ENCODE measurements at places on chromosomes 6 and 20.

GRCh38 chr20:44019638-44020335 lies 105.1 kb downstream of the TOX2 start:
- no peak for DNase-seq
- H3K27me3 ChIP-seq, result no peaks in the 10 kb centered on the region
- no peak overlapping the region for H3K4me3 ChIP-seq
- H3K4me1 ChIP-seq, result peaks cover 23% of the 10 kb centered on the region
- H3K36me3 ChIP-seq, result no peaks in the 10 kb centered on the region

DNA sequence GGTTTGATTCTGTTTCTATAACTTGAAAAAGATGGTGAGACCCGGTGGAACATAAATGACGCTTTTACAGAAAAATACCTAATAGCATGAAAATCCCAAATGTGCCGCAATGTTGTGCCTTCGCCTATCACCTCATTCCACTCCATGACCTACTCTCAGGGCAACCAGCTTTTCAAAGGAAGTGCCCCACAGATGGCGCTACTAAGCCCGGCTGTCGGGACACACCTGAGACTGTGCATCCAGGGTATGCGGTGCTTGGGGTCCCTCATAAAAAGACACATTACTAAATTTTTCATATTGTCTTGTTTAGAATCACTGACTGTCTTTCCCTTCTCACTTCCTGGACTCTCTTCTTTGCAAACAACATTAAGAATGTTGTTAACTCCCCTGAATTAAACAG lies 145.5 kb upstream of the RPS6KA2 start:
- no peaks in the 10 kb centered on the region for H3K27me3 ChIP-seq
- no peaks in the 10 kb centered on the region for H3K4me1 ChIP-seq
- no peak for DNase-seq
- H3K36me3 ChIP-seq, result no peaks in the 10 kb centered on the region
- no peak overlapping the region for H3K27ac ChIP-seq
- H3K4me3 ChIP-seq, result no peak overlapping the region

GRCh38 chr6:14048837-14049236 lies 68.7 kb upstream of the CD83 start:
- H3K27ac ChIP-seq, result no peak overlapping the region
- no peaks in the 10 kb centered on the region for H3K36me3 ChIP-seq
- no peak overlapping the region for H3K4me3 ChIP-seq
- H3K27me3 ChIP-seq, result peaks cover 8% of the 10 kb centered on the region
- no peaks in the 10 kb centered on the region for H3K4me1 ChIP-seq

- no peak for DNase-seq
- H3K4me3 ChIP-seq, result peak overlapping the region; percentile 79
- no peaks in the 10 kb centered on the region for H3K27me3 ChIP-seq
- H3K27ac ChIP-seq, result peak overlapping the region; percentile 97
- peaks cover 73% of the 10 kb centered on the region for H3K4me1 ChIP-seq
Observed at GRCh38 chr6:4021854-4022695, 56.9 kb downstream of the FAM217A start.

DNA sequence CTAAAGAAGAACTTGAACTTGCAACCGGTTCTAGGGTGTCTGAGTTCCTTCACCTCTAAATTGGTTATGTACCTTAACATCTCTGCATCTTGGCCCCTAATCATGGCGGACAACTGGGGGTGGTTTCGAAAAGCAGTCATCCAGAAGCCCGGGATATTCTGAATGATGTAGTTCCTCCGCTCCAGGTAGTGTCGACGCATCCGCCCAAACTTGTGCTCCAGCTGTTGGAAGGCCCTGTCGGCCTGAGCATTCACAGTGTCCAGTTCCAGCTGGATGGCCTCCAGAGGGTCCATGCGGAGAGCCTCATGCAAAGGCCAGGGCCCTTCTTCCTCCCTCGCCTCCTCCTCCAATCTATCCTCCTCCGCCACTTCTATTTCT lies 887 bp downstream of the TSPYL1 start:
- peaks cover 62% of the 10 kb centered on the region for H3K4me1 ChIP-seq
- peak overlapping the region; percentile 97 for H3K27ac ChIP-seq
- H3K36me3 ChIP-seq, result peaks cover 15% of the 10 kb centered on the region
- H3K4me3 ChIP-seq, result peak overlapping the region; percentile 75
- H3K27me3 ChIP-seq, result no peaks in the 10 kb centered on the region
- DNase-seq, result no peak

DNA sequence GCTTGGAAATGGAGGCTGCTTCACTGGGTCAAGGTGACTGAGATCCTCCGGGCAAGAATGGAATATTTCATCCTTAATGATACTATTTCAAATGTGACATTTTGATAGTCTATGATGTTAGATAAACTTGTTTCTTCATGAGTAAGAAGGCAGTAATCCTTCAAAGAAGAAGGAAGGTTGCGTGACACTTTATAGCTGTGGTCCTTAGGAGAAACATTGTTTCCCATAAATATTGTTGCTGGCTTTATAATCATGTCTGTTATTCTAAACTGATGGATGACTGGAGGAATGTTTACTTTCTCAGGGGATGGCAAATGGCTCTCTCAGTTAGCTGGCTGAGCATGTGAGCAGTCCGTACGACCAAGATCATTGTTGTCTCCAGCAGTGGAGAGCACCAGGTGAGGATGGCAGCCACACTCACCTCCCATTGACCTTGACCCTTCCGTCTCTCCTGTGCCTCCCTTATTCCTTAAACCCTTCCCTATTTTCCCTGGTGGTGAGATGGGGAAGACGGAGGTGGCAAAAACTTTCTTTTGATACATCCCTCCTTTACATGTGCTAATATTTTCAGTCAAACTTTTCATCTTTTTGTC lies 171.2 kb upstream of the OLIG3 start:
- no peak overlapping the region for H3K27ac ChIP-seq
- no peaks in the 10 kb centered on the region for H3K36me3 ChIP-seq
- no peak overlapping the region for H3K4me3 ChIP-seq
- DNase-seq, result no peak
- H3K27me3 ChIP-seq, result no peaks in the 10 kb centered on the region

DNA sequence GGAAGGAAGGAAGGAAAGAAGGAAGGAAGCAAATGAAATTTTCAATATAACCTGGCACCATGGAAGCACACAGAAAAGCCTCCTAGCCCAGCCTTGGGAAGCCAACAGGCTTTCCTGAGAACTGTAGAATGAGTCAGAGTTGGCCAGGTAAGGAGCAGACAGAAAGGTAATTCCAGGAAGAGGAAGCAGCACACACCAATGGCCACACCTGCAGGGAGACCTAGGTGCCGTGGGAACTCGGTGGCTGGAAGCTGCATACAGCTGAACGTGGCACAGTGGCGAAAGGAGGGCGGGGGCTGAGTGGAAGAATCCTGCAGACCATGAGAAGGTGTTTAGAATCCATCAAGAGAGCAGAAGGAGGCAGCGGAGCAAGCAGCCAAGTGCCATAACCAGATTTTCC lies 224.8 kb upstream of the RREB1 start:
- H3K27me3 ChIP-seq, result no peaks in the 10 kb centered on the region
- H3K36me3 ChIP-seq, result no peaks in the 10 kb centered on the region
- no peak for DNase-seq
- H3K27ac ChIP-seq, result peak overlapping the region; percentile 2

GRCh38 chr6:45606831-45607400 lies 229.2 kb upstream of the SUPT3H start:
- DNase-seq, result no peak
- no peak overlapping the region for H3K27ac ChIP-seq
- no peaks in the 10 kb centered on the region for H3K27me3 ChIP-seq
- H3K4me1 ChIP-seq, result no peaks in the 10 kb centered on the region
- no peaks in the 10 kb centered on the region for H3K36me3 ChIP-seq

- no peak overlapping the region for H3K4me3 ChIP-seq
- no peak for DNase-seq
- no peaks in the 10 kb centered on the region for H3K27me3 ChIP-seq
- H3K27ac ChIP-seq, result no peak overlapping the region
- H3K4me1 ChIP-seq, result peaks cover 19% of the 10 kb centered on the region
Observed at GRCh38 chr6:144581812-144582537, 296.8 kb downstream of the UTRN start.

GRCh38 chr20:9490161-9490560 lies 24.2 kb upstream of the LAMP5 start:
- H3K27me3 ChIP-seq, result no peaks in the 10 kb centered on the region
- H3K4me3 ChIP-seq, result no peak overlapping the region
- no peak overlapping the region for H3K27ac ChIP-seq
- H3K4me1 ChIP-seq, result no peaks in the 10 kb centered on the region

DNA sequence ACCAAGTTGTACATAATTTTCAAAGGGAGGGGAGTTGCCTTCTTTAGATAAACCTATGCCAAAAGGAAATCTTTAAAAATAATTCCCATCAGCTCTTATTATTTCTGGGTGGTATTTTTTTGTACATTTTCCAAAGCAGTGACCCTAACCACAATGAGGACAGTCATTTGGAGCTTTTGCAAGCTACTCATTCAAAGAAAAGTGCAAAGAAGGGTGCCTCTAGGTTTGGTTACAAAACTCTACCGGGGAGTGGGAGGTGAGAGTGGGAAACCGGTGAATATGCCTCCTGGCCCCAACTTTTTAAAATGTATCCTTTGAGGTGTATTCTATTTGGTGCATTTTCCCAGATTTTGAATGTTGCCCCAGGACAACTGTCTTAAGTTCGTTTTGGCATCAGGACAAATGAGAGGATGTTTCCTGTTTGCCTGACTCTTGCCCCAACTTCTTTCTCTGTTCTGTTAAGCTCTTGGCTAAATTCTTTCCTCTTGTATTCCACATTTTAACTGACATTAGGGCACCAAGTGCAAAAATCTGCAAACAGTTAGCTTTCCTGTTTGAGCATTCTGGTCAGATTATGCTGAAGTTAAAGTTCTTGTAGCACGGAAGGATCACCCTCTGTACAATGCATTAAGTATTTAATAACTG lies 78.9 kb downstream of the SLX4IP start:
- no peak overlapping the region for H3K27ac ChIP-seq
- H3K4me3 ChIP-seq, result no peak overlapping the region
- H3K4me1 ChIP-seq, result peaks cover 32% of the 10 kb centered on the region
- H3K36me3 ChIP-seq, result no peaks in the 10 kb centered on the region
- H3K27me3 ChIP-seq, result no peaks in the 10 kb centered on the region

DNA sequence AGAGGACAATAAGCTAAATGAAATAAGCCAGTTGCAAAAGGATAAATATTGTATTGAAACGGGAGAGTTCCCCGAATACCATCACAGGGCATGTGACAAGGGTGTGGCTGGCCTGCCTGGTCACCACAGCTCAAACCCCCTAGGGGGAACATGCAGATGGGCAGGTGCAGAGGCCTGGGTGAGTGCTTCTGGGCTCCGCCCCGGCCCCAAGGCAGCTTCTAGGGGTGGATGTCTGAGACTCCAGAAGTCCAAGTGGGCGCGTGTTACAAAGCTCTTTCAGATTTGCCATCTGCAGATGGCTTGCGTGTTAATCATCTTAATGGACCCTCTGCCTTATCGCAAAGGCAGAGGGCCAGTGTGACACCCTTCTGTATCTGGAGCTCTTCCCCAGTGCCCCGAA lies 559.2 kb upstream of the IMPG1 start:
- no peak overlapping the region for H3K4me3 ChIP-seq
- no peak overlapping the region for H3K27ac ChIP-seq
- H3K27me3 ChIP-seq, result no peaks in the 10 kb centered on the region
- H3K4me1 ChIP-seq, result no peaks in the 10 kb centered on the region

- H3K36me3 ChIP-seq, result no peaks in the 10 kb centered on the region
- no peak overlapping the region for H3K4me3 ChIP-seq
- no peak overlapping the region for H3K27ac ChIP-seq
- H3K4me1 ChIP-seq, result no peaks in the 10 kb centered on the region
- no peaks in the 10 kb centered on the region for H3K27me3 ChIP-seq
Observed at GRCh38 chr6:451336-451735, 59.8 kb downstream of the IRF4 start.

DNA sequence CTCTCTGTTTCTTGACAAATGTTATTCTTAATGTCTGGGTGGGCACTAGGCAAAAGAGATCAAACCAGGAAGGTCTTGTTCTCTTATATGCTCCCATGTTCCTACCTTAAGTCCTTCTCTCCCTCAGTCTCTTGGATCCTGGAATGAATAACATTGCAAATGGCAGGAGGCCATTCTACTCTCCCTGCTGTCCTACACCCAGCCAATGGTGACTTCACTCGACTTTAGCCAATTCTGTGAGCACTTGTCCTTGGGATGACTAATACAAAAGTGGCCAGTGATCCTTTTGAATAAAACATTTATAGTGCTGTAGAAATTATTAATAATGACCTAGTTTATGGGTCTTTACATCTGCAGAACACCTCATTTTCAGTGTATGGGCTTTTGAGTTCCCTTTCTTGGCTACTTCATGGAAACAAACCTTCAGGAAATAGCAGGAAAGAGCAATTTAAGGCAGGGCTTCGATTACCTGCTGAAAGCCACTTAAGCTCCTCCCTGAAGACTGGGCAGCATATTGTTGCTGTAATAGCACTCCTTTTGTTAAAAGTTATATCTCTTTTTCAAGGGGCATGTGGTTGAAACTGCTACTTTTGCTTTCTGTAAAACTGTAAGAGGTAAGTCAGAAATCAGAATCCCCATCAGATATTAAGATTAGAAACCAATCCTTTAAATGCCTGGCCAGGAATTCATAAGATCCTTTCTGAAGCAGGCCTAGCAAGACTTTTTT lies 10.5 kb downstream of the OTOR start:
- no peaks in the 10 kb centered on the region for H3K36me3 ChIP-seq
- H3K4me3 ChIP-seq, result no peak overlapping the region
- DNase-seq, result no peak
- peaks cover 7% of the 10 kb centered on the region for H3K4me1 ChIP-seq
- H3K27ac ChIP-seq, result no peak overlapping the region
- H3K27me3 ChIP-seq, result no peaks in the 10 kb centered on the region

DNA sequence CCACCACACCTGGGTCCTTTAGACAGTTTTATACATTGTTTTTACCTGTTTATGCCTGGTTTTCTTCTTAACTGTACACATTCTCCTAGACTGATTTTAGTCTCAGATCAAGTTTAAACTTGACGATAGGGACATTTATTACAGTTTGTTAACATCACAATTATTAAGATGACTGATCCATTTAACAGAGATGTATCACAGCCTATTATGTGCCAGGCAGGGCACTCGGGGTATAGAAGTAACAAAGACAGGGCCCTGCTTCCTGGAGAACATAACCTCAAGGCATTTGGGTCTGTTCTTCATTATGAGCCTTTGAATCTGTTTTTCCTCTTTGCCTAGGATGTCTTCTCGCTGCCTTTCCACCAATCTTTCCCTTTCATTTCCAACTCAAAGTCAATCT lies 380.5 kb downstream of the ESR1 start:
- H3K27me3 ChIP-seq, result no peaks in the 10 kb centered on the region
- H3K36me3 ChIP-seq, result peaks cover 41% of the 10 kb centered on the region
- DNase-seq, result no peak

DNA sequence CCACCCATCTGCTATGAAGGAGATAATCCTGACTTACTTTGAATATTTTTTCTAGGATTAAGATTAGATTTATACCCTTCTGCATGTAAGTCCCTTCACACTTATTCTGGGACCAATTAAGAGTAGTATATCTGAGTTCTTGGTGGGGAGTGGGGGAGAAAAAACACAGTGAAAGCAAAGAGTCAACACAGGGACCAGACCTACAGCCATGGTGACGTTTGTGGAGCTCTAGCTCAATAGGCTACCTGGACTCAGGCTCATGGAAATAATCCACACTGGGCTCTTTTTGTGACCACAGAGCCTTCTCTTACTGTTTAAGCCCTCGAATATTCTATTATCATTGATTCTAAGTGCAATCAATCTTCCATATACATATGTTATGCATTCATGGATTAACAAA lies 491.4 kb downstream of the LMBRD1 start:
- no peaks in the 10 kb centered on the region for H3K27me3 ChIP-seq
- no peaks in the 10 kb centered on the region for H3K36me3 ChIP-seq
- no peak overlapping the region for H3K27ac ChIP-seq
- no peak overlapping the region for H3K4me3 ChIP-seq
